M059J (cell line): ENCODE measurements at places on chromosomes 7 and 10.

GRCh38 chr10:110460111-110460809 lies 37.4 kb upstream of the DUSP5 start:
- peak; percentile 88 for DNase-seq

- DNase-seq = no peak
Measured at GRCh38 chr10:43695730-43696129, 47.0 kb upstream of the ZNF32 start.

- no peak for DNase-seq
Measured at GRCh38 chr7:27992755-27993493, 187.7 kb downstream of the JAZF1 start.

DNA sequence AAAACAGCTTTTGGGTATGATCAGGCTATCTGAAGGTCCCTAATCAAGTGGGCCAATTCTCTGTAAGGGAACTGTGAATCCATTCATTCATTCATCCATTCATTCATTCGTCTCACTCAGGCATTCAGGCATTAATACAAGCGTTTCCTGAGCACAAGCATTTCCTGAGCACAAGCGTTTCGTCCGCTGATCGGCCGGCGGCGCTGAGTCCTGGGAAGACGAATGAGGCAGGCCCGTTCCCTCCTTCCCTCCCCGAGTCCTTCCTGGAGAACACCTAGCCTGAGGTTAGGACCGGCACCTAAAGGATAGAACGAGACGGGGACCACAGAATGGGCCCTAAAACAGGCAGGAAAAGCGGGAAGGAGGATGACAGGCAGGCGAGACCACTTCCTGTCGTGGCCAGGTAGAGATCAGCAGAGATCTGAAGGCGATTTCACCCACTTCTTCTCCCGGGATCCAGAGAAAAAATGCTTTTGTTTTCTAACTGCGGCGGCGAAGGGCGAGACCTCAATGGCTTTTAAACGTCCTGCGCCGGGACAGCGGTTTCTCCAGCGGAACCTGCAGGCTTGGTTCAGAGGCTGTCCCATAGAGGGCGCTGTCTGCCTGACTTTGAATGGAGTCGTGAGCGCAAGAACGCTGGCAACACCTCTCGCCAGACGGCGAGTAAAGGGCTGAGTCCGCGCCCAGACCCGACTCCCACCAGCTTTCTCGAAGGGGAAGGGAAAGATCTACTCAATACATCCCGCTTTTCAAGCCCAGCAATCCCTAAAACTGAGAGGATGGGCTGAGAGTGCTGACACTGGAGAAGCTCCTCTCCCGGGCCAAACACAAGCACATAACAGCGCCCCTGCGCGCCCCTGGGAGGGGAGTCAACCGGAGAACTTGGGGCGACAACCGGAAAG lies 2.9 kb upstream of the HMX3 start:
- peak; percentile 76 for DNase-seq

DNA sequence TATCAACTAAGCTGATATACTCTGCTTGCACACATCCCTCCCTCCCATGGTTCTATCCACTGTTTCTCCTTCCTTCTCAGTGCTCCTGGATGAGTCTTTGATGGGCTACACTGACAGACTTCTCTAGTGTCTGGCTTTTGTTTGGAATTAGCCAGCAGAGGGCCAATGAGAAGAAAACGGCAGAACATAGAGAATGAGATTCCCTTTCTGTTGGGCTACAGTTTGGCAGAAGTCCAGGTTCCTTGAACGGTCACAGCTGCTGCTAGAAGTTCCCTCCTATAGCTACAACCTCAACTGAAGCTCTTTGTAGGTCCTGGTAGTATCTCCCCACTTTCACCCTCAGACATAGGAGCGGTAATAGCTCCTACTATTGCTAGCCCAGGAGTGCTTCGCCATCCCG lies 251.1 kb upstream of the LRRN3 start:
- DNase-seq = no peak

DNA sequence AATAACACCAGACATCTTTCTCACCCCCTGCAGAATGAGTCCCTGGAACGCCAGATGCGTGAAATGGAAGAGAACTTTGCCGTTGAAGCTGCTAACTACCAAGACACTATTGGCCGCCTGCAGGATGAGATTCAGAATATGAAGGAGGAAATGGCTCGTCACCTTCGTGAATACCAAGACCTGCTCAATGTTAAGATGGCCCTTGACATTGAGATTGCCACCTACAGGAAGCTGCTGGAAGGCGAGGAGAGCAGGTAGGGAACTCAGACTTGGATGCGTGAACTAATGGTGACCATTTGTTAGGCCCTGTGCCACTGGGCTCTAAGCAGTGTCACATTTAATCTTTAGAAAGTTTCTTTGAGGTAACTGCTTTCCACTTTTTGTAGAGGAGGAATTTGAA lies 7.1 kb downstream of the VIM start:
- DNase-seq = peak; percentile 44

- no peak for DNase-seq
Measured at GRCh38 chr10:76675561-76675950, 962.1 kb downstream of the KCNMA1 start.

DNA sequence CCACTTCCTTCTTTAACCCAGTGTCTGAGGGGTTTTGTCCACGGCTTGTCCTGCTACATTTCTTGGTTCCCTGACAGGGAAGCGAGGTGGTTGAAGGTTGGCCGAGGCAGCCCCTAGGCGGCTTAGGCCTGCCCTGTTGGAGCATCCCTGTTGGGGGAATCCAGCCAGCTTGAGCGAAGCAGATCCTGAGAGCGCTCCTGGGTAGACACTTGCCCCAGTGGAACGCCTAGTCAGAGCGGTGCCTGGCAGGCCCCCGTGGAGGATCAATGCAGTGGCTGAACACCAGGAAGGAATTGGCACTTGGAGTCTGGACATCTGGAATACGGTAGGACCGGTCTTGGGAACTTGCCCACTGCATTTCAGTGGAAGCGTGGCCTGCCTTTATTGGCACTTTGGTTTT lies 32.7 kb upstream of the NRF1 start:
- DNase-seq = no peak

DNA sequence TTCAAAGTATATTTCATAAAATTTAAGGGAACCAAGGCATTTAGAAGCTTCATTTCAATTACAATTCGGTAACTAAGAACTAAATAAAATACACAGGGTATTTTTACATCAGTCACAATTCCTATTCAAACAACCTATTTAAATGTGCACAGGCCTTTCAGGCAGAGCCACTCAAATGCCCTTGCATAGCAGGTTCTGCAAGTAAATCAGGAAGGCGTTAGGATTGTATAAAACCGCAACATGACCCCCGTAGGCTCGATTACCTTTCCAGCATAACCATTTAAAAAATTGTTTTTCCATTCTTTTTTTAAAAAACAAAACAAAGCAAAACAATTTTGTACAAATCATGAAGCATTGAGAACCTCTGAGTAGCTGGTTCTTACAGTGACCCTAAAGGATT lies 289.9 kb upstream of the SP8 start:
- no peak for DNase-seq
